Cardiac septum (tissue), 1 donor: ENCODE measurements at places on chromosomes 11 and 22. TPM values are rescaled to one million over a fixed set of nuclear protein-coding genes. Genes with fewer than 3 reads are reported as not detected.
A peak's percentile ranks its signal among the peaks of the same experiment; 100 is the strongest.

The PHOX2A gene
- not detected for total RNA-seq

GRCh38 chr11:20360650-20361049 lies 2.9 kb upstream of the HTATIP2 start:
- DNase-seq: no peak

The FAM111B gene
- total RNA-seq: not detected

- no peak for DNase-seq
Measured at GRCh38 chr11:133895061-133895479, 49.8 kb upstream of the SPATA19 start.

The SLC22A9 gene
- not detected for total RNA-seq

- no peak for DNase-seq
Measured at GRCh38 chr11:100011697-100012096, 675.4 kb upstream of the ARHGAP42 start.

The THRSP gene
- 2.0 TPM for total RNA-seq

DNA sequence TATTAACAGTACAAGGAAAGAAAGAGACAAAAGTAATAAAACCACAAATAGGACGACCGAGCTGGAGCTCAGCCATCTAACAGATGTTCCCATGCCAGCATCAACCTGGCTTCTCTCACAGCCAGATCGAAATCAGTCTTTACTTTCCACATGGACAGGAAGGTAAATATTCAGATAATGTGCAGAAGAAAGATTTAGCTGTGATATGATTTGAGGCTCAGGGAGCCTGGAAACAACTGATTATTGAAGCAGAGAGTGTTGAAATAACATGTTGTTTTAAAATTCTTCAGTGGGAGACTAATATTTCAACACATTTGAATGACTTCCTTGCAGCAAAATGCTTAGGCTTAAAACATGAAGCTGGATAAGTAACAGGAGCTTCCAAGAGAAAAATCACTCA lies 546.8 kb downstream of the ETS1 start:
- no peak for DNase-seq

The PRR33 gene
- total RNA-seq: 0.75 TPM

The FOLR2 gene
- total RNA-seq: 11.7 TPM

The DUSP8 gene
- 36.9 TPM for total RNA-seq

DNA sequence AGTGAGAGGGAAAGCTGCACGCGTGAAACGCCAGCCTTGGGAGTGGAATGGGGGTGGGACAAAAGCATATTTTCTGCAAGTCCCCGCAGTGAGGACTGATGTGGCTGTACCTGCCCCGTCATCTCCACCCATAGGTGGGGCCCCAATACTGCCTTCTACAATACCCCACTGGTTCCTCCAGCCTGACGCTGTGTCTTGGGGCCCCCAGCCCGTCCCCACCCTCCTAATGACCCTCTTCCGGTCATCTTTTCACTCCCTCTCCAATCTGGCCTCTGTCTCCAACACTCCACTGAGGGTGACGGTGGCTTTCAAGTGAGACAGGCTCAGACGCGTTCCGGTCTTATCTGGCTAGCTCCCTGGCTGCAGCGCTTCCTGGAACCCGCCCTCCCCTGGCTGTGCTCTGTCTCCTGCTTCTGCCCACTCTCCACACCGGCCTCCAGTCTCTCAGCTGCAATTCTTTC lies 104.2 kb downstream of the MICAL3 start:
- DNase-seq: peak; percentile 91

DNA sequence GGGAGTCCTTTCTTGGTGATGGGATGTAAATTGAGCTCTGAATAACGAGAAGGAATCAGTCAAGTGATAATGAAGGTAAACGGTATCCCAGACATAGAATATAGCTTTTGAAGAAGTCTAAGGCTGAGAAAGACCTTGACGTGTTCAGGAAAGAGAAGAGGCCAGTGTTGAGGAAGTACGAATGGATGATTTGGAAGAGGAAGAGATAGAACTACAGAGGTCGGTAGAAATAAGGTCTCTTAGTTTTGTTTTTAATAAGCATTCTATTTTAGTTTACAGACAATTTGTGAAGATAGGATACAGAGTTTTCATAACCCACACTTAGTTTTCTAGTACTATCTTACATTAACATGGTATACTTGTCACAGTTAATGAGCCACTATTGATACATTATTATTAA lies 1598.1 kb downstream of the FAM181B start:
- DNase-seq: no peak

DNA sequence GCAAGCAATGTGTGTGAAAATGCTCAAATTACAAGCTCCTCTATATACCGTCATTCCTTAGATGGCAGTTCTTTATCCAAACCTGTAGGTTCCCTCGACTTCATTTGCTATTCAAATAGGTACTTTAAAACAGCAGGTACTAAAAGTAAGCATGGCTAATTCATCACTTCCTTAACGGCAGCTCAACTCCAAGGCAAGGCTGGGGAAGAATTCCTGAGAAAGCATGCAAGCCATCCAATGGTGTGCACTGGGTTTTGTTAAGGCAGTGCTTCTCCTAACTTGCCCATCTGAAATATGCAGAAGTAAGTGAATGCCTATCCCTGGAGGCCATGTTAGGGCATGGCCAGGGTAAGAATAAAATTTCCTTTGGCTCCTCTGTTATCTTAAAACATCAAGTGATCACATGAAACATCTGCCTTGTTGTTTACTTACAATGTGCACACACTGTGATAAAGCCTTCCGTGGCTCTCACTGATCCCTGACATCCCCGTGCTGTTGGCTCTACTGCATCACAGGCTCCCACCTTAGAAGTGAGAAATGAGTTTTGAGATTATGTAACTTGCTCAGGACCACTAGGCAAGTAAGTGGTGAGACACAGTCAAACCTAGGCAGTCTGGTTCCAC lies 52.1 kb downstream of the SMCO4 start:
- DNase-seq: no peak

- DNase-seq: no peak
Measured at GRCh38 chr11:118697346-118697745, 17.9 kb upstream of the TREH start.

DNA sequence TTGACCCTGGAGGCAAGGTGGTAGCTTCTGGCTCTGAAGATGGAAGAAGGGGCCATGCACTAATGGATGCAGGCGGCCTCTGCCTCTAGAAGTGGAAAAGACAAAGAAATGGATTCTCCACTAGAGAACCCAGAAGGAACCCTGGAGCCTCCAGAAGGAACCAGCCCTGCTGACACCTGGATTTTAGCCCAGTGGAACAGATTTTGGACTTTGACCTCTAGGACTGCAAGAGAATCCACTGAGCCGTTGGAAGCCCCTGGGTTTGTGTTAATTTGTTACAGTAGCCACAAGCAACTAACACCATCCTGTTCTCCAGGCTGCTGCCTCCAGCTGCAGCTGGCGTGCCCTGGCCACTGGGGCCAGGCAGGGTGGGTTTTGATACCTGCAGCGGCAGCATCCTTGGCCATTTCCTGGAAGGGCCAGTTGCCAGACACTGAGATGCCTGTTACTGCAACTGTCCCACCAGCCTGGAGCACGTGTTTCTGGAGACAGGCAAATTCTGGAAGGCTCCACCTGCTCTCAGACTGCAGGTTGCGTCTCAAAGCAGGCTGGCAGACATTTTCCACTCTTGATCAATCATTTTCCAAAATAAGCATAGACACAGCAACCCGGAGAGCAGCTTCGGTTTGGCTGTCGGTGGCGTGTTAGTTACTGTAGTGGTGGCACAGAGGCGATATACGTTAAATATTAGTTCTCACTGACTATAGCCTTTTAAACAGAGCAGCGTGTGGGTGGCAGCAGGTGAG lies 76.8 kb upstream of the PARVG start:
- no peak for DNase-seq

- no peak for DNase-seq
Measured at GRCh38 chr11:72570893-72571661, 103.1 kb downstream of the PDE2A start.

DNA sequence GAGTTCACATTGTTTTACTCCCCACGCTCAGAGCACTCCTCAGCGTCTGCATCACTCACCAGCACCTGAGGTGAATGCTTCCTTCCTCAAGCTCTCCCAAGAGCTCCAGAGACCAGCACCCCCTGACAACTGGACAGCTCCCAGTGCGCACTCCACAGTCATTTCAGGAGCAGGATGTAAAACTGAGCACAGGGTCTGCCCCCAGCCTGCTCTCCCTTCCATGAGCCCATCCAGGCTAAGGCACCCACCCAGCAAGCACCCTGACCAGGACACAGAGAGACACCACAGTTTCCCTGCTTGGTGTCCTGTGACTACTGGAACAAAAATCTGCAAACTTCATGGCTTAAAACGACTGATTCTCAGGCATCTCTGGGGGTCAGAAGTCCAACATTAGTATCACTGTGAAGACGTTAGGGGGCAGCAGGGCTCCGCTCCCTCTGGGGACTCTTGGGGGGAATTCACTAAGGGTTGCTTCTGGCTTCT lies 3.3 kb downstream of the SCGB1D2 start:
- no peak for DNase-seq

DNA sequence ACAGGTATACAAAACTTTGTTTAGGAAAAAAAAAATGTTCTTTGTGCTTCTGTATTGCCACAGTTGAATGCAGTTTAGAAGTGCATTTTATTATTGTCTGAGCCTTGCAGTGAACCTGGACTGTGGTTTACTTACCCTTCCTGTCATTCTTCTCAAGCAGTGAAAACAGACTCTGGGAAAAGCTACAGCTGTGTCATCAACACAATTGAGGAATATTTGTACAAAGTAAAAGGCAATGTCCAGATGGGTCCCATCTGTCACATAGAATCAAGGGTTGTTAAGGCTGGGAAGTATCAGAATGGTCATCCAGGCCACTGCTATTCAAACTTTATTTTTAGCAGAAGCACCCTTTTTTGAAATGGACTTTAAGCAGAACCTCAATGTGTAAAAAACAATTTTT lies 73.3 kb downstream of the TRIM44 start:
- no peak for DNase-seq

DNA sequence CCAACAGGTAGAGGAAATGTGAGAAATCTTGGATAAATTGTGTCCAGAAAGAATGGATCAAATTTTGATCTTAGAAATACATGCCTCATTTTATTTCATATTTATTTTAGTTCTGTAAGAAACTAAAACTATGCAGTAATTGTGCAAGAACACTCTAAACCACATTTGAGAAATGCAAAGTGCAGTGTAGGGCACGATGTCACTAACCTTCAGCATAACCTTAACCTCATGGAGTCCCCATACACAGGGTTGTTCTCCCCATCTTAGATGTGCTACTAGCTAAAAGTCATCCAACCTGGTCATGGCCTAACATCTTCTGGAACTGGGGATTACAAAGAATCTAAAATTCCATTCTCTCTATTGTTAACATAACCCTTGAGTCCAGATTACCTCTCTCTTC lies 48.4 kb upstream of the ARHGAP42 start:
- DNase-seq: no peak

DNA sequence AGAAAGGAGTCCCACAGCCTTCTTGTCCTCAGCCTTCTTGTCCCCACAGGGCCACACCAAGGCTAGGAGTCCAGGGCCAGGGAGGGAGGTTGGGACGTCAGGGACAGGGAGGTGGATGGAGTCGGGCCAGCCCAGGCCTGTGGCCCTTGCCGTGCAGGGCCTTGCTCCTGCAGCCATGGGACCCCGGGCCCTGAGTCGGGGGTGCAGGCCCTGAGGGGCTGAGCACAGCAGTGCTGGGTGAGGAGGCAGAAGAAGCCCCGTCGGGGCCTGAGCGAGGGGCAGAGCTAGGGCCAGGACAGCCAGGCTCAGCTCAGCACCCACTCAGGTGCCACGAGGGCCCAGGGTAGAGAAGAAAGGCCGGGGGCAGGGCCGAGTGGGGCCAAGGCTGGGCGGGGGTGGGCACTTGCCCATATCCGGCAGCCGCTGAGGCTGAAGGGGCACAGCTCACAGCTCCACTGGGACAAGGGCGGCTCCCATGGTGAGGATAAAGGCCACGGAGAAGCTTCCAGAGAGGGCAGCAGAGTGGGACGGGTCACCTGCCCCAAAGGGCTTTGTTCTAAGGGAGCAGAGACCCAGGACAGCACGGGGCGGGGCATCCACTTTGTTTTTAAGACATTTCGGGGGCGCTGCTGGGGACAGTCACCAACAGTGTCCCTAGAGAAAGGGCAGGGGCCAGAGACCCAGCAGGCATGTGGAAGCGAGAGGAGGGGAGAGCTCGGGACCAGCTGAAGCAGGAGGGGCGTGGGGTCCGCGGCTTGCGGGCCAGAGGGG lies 3.6 kb downstream of the MLC1 start:
- DNase-seq: peak; percentile 43
